Occipital lobe (tissue), 3 donors: ENCODE measurements at places on chromosomes 16 and 17. TPM values are rescaled to one million over a fixed set of nuclear protein-coding genes. Genes with fewer than 3 reads are reported as not detected.

- DNase-seq: no peak
Measured at GRCh38 chr17:35069311-35069710, 5.8 kb upstream of the RFFL start.

ICAM2 gene
- 8.4 TPM for total RNA-seq

- no peak for DNase-seq
Measured at GRCh38 chr17:55699181-55699860, 23.3 kb downstream of the TMEM100 start.

- DNase-seq: no peak
Measured at GRCh38 chr17:69427486-69428197, 13.1 kb downstream of the MAP2K6 start.

DNA sequence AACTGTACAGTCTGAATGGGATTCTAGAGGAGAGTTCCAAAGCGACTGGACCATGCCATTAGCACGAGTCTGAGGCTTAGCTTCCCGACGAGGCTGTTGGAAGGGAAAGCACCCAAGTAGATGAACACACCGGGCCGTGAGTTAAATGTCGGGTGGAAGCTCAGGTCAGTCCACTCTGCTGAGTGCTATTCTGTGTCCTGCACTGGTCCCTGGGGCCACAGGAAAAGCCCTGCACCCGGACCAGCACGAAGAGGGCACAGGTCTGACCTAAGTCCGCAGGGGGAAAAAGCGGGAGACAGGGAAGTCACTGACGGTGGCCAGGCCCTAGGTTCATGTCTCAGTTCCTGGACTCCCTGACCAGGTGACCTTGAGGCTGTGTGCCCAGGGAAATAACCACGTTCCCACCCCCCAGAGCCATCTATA lies 44.1 kb upstream of the RBFOX3 start:
- DNase-seq: no peak

DNA sequence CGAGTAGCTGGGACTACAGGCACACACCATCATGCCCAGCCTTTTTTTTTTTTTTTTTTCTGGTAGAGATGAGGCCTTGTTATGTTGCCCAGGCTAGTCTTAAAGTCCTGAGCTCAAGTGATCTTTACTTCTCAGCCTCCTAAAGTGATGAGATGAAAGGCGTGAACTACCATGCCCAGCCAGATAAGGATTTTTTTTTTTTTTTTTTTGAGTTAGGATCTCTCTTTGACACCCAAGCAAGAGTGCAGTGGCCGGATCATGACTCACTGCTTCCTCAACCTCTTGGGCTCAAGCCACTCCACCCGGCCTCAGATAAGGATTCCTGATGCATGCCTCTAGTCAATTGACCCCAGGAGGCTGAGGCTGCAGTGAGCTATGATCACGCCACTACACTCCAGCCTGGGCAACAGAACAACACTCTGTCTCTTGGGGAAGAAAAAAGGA lies 11.2 kb upstream of the PLEKHG4 start:
- no peak for DNase-seq

DNA sequence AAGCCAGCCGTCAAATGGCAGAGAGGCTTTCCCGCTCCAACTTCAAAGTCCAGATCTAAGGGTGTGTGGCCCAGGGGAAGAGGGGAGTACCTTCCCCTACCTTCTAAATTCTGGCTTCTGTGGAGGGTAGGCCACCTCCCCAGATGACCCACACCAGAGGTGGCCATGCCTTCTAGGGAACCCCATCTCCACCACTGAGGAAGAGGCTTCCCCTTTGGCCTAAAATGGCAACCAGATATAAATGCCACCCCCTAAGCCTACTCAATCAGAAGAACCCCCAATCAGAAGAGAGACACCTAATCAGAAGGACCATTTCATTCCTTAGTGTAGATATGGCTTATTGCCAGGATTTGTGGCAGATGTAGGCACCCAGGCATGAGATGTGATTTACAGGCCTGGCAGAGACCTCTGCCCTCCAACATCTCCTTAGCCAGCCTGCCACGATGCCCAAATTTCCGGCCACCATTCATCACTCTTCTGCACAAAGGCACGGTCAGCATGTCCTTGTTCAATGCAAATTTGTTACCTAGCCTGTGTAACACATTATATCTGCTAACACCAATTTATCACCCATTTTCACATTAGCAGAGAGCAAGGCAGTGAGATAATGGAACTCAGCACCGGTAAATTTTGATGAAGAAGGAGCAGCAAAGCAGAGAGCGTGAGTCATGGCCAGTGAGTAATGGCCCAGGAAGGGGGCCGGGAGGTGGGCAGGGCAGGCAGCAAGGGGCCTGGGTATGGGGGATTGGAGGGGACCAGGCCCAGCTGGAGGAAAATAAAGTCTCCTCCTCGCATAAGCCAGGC lies 1.2 kb upstream of the MGAT5B start:
- no peak for DNase-seq

PRKCB gene
- 59.0 TPM for total RNA-seq

- no peak for DNase-seq
Measured at GRCh38 chr16:30481381-30481780, 8.8 kb downstream of the ITGAL start.

KRT36 gene
- total RNA-seq: not detected

- DNase-seq: no peak
Measured at GRCh38 chr17:37640015-37640414, 3.2 kb downstream of the DDX52 start.

GRCh38 chr17:58186591-58186990 lies 5.9 kb upstream of the EPX start:
- no peak for DNase-seq

HOXB7 gene
- not detected for total RNA-seq
